ENCODE measurements at places on chromosomes 6 and 20.
A peak's percentile ranks its signal among the peaks of the same experiment; 100 is the strongest.

GRCh38 chr20:18321316-18321715 is 33.0 kb downstream of the ZNF133 start:
- no peak for DNase-seq

DNA sequence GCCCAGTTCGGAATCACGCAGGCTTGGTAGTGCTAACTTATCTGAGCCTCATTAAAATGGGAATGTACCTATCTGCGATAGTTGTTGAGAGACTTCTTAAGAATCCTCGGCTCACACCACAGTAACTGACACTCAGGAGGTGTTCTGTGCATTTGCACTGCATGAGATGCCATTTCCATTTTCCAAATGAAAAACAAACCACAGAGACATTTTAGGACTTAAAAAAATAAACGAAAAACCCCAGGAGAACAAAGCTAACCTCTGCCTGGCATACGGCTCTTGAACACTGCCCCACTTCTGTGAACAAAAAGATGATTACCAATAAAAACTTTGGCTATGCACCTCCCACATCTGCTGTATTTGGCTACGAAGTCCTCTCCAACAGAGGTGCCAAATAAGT is 37.6 kb downstream of the BEND3 start:
- DNase-seq, result no peak

DNA sequence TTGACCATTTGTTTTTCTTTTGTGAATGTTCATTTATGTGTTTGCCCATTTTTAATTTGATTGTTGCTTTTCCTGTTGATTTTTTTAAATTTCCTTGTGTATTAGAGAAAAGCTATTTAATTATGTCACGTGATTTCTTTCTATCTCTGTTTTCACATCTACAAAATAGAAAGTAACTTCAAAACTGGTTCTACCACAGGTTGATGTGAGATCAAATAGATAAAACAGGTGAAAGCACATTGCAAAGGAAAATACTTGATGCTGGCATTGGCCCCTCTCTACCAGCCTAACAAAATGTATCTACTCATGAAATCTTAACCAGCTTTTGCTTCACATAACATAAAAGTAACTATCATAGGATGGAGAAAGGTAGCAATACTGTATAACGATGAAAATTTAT is 129.2 kb downstream of the TMEM242 start:
- peak; percentile 5 for DNase-seq

- DNase-seq, result peak; percentile 37
Observed at GRCh38 chr6:166955121-166955864, 1.1 kb downstream of the RNASET2 start.

GRCh38 chr6:125481056-125481455 is 179.3 kb upstream of the HDDC2 start:
- DNase-seq, result no peak

Data from CD4-positive, alpha-beta T cell treated with Interleukin-2 at 100 ng/mL for 4 hours (primary cell).